SW480 (cell line): ENCODE measurements at places on chromosomes 11 and 22.
A peak's percentile ranks its signal among the peaks of the same experiment; 100 is the strongest.

GRCh38 chr22:36744413-36744765, 31.5 kb downstream of the IFT27 start:
- DNase-seq, result no peak

GRCh38 chr22:50733521-50734342, 4.3 kb upstream of the ACR start:
- no peak for DNase-seq

- DNase-seq, result no peak
Measured at GRCh38 chr11:101466352-101466751, 117.5 kb downstream of the TRPC6 start.

GRCh38 chr11:71381781-71382505, 66.2 kb downstream of the DHCR7 start:
- peak; percentile 70 for DNase-seq

DNA sequence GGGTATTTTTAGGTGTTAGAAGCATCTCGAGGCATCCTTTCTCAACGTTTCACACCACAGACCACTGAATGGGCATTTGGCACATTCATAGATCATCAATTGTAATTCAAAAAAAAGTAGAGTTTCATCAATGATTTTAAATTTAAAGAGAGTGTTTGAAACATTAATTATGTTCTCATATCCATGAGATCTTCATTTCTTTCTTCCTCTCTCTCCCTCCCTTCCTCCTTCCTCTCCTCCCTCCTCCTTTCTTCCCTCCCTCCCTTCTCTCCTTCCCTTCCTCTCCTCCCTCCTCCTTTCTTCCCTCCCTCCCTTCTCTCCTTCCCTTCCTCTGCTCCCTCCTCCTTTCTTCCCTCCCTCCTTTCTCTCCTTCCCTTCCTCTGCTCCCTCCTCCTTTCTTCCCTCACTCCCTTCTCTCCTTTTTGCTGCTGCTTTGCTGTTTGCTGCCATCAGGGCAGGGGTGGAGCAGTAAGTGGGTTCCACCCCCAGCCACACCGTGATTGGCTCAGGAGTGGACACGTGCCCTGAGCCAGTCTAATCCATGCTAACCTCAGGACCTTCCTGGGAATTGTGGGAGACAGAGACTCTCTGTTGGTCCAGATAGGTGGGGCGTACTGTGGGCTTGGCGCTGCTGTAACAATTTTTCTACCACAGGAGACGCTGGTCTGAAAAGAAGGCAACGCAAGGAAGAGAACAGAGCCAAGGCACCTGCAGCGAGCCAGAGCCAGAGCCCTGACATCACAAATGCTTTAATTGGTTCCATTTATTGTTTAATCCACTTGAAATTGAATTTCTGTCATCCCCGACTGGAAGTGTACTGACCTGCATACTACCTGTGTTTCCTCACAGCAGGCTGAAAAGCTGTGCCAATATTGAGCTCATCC, 33.7 kb upstream of the APOBEC3A start:
- peak; percentile 96 for DNase-seq

- no peak for DNase-seq
Measured at GRCh38 chr22:16847271-16847670, 22.1 kb upstream of the XKR3 start.

- DNase-seq, result no peak
Measured at GRCh38 chr22:22769434-22770279, 118.0 kb upstream of the IGLL5 start.

DNA sequence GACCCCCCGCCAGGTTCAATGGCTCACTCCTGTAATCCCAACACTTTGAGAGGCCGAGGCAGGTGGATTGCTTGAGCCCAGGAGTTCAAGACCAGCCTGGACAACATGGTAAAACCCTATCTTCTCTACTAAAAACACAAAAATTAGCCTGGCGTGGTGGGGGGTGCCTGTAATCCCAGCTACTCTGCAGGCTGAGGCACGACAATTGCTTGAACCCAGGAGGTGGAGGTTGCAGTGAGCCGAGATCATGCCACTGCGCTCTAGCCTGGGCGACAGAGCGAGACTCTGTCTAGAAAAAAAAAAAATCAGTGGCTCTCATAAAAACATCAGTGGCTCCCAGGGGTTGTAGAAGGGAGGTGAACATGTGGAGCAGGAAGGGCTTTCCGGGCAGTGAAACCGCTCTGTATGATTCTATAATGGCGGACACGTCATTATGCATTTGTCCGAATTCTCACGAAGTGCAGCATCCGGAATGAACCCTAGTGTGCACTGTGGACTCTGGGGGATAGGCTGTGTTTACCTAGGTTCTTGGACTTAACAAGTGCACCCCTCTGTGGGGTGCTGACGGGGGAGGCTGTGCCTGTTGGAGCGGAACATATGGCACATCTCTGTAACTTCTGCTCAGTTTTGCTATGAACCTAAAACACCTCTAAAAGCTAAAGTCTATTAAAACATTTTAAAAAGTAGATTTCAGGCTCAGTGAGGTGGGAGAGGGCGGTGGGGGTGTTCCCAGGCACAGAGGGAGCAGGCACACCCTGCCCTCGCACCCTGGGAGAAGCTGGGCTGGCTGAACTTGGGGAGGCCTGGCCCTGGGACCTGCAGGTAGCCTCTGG, 49.1 kb upstream of the SEPTIN5 start:
- no peak for DNase-seq

- no peak for DNase-seq
Measured at GRCh38 chr22:17085277-17086181, 729 bp downstream of the IL17RA start.

GRCh38 chr22:39522567-39523300, 2.4 kb downstream of the ATF4 start:
- no peak for DNase-seq

GRCh38 chr11:65111744-65112545, at the start of gene TM7SF2:
Gene TM7SF2, plus strand, starts transcription at chr11:65111872. Its CDS starts 144 bp downstream, at chr11:65112016.
- DNase-seq, result peak; percentile 95

- no peak for DNase-seq
Measured at GRCh38 chr22:21978564-21979386, 3.8 kb downstream of the TOP3B start.

- DNase-seq, result no peak
Measured at GRCh38 chr11:116861539-116861938, 24.1 kb upstream of the APOA1 start.

DNA sequence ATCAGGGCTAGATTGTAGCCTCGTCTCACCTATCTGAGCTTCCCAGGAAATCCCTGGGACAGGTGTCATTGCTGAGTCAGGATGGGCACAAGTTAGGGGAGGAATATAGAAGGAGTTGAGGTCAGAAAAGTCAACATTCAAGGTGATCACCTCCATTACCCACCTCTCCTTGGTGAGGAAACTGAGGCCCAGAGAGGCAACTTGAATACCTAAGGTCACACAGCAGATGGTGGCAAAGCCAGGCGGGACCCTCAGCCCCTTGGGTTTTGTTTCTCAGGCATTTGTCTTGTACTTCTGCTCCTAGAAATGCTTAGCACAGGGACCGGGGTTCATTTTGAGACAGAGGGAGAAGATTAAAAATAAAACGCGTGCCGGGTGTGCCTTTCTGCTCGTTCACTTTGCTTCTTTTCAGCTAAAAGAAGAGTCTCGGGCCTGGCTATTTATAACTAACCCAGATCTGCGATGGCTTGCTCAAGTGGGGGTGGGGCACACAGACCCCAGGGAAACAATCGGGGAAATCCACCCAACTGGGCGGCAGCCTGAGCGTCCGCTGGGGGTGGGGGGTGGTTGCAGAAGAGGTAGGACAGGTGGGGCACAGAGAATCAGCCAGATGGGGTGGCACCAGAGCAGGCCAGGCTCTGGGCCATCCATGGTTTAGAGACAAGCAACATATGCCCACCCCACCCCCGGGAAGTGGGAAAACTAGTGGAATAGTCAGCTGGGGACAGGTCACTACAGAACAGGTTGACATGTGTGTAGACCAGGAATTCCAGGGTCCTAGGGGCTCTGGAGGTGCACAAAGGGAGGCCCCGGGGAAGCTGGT, 3.9 kb upstream of the GNAZ start:
- DNase-seq, result no peak

- DNase-seq, result no peak
Measured at GRCh38 chr22:20110359-20110985, 5.4 kb upstream of the RANBP1 start.
